Muscle of back (tissue), 13 donors: ENCODE measurements at places on chromosomes 12 and 14. TPM values are rescaled to one million over a fixed set of nuclear protein-coding genes. Genes with fewer than 3 reads are reported as not detected.

The GLT8D2 gene
- 77.0 TPM for polyA plus RNA-seq

The GALNT9 gene
- polyA plus RNA-seq, result 1.7 TPM

The KRT74 gene
- not detected for polyA plus RNA-seq

The IGFBP6 gene
- polyA plus RNA-seq, result 119 TPM

The KLRB1 gene
- 1.8 TPM for polyA plus RNA-seq

The GPR135 gene
- polyA plus RNA-seq, result 4.4 TPM

The C1QL4 gene
- polyA plus RNA-seq, result not detected

The SMIM41 gene
- polyA plus RNA-seq, result 0.19 TPM

The IRF2BPL gene
- 16.9 TPM for polyA plus RNA-seq
